ENCODE measurements at places on chromosomes 12 and 14.

- DNase-seq: no peak
Observed at GRCh38 chr12:77745624-77746023, 85.1 kb upstream of the NAV3 start.

GRCh38 chr12:3122841-3123678 is 45.9 kb downstream of the TSPAN9 start:
- no peak for DNase-seq

DNA sequence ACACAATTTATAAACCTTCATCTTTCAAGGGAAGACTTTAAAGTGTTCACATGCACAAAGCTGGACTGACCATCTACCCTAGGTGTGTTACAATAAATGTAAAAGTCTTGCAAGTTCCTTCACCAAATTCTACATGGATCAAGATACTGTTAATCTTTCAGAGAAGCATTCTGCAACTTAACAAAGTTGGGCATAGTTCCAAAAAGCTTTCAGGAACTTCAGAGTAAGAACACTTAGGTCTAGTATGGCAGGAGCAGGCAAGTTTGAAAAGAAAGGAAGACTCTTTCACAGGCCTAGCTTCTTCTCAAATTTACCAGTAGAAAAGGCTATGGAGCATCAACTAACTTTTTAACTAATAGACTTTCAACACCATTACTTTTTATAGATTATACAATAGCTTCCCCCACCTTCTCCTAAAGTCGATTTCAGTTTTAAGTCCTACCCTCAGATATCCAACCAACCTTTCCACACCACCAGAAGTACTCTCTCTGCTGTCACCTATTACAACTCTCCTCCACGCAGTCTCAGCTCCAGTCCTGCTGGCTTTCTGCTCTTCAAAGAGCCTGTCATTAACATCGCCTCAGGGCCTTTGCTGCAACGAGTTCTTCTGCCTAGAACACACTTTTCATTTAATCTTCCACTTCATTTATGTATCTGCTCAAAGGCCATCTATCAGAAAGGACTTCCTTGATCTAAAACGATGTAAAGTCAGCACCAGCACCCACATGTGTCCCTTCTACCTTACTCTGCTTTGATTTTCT is 333.9 kb downstream of the CEP128 start:
- DNase-seq: no peak

- DNase-seq: no peak
Observed at GRCh38 chr14:51836417-51836816, 24.0 kb upstream of the GNG2 start.

DNA sequence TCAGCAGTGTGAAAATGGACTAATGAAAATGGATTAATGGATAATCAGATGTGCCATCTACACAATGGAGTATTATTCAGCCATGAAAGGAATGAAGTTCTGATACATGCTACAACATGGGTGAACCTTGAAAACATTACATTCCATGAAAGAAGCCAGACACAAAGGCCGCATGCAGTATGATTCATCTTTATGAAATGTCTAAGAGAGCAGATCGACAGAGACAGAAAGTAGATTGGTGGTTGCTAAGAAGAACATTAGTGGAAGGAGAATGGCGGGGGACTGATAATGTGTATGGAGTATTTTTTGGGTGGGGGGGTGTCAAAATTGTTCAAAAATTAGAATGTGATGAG is 47.3 kb downstream of the PRKAB1 start:
- no peak for DNase-seq
